ENCODE measurements at places on chromosomes 1 and 21.
A peak's percentile ranks its signal among the peaks of the same experiment; 100 is the strongest.

DNA sequence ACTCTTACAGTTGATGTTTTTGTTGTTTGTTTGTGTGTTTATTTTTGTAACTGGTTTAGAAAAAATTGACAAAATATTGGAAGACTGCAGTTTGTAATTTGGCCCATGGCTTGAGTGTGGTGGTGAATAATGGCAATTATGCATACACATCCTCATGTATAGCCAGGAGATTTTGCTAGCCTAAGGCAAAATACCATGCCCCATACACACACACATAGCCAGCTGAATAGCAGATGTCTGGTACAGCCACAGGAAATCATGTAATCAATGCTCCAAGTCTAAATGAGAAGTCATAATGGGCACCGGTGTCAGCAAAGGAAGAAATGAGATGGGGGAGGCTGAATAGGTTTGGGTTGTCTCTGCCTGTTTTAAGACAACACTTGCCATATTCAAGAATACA, 135.2 kb upstream of the COA6 start:
- no peak for DNase-seq

- peak; percentile 19 for DNase-seq
Observed at GRCh38 chr1:62530516-62531154, 66.7 kb upstream of the ANGPTL3 start.

DNA sequence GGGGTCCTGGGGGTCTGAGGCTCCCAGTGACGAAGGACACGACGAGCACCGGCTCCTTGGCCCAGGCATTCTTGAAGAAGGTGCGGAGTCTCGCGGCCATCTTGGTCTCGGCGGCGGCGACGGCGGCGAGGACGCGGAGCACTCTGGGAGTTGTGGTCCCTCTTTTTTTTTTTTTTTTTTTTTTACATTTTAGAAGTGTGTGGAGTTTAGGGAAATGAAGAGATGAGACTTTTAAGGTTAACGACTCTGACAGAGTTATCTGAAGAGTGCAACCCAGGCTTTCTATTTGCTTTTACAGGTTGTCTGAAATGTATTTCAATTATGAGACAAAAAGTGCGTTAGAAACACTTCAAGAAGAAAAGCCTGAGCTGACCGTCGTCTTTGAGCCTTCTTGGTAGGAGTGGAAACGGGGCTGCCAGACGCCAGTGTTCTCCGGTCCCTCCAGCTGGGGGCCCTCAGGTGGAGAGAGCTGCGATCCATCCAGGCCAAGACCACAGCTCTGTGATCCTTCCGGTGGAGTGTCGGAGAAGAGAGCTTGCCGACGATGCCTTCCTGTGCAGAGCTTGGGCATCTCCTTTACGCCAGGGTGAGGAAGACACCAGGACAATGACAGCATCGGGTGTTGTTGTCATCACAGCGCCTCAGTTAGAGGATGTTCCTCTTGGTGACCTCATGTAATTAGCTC, 9.7 kb downstream of the OR2B11 start:
- DNase-seq: peak; percentile 23

GRCh38 chr1:179709841-179710329, 33.2 kb upstream of the FAM163A start:
- DNase-seq: no peak

GRCh38 chr1:177020851-177021589, 143.5 kb downstream of the ASTN1 start:
- DNase-seq: no peak

- DNase-seq: no peak
Observed at GRCh38 chr1:113118266-113118665, 45.3 kb downstream of the LRIG2 start.

DNA sequence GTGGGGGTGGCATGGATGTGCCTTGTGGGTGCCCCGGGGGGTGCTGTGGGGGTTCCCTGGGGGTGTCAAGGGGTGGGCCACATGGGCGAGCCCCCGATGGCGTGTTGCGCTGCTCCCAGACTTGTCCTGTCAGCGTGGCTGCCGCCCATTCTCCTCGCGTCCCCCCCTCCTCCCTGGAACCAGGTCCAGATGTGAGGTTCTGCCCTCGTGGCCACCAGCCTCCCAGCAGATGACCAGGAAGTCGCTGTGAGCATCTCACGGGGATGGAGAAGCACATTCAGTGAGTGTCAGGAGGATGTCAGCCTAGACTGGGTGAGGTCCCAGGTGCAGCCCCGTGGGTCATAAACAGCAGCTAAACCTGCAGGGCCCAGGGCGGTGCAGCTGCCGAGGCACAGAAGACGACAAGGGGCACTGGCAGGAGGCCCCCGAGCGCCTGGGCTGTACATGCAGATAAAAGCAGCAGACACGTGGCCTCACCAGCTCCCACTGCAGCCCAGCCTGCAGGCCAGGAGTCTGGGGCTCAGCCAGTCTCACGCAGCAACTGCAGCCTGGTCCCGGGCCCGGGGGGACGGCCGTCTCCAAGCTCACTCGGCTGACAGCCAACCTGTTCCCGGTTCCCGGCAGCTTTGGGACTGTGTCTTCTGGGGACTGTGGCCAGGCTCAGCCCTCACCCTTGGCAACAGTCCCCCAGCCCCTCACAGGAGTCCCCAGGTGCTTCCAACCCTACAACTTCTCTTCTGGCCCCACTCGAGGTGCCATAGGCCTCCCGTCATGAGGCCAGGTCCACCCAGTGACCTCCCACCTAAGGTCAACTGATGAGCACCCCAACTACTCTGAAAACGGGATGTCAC, 17.5 kb upstream of the COL6A2 start:
- no peak for DNase-seq

DNA sequence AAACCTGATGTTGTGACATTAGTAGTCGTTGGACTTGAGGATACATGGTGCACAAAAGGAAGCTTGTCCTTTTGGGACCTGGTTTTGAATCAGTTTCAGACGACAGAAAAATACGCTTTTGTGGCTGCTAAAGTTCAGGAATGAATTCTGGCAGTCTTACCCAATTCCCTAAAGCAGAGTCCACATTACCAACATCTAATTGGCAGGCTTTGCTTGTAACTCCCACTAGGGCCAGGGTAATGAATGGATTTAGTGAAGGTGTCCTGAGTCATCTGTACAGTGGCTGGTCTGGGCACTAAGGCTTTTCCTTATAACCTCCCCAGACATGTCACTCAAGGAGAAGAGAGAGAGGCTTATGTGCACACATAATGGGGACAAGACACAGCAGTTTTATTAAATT, 66.2 kb upstream of the RNPC3 start:
- DNase-seq: no peak

GRCh38 chr1:6367381-6368012, 26.1 kb downstream of the ACOT7 start:
- no peak for DNase-seq

GRCh38 chr1:184533915-184534314, 147.1 kb downstream of the C1orf21 start:
- no peak for DNase-seq

- DNase-seq: peak; percentile 37
Observed at GRCh38 chr21:38806942-38807284, 1.2 kb downstream of the ETS2 start.

DNA sequence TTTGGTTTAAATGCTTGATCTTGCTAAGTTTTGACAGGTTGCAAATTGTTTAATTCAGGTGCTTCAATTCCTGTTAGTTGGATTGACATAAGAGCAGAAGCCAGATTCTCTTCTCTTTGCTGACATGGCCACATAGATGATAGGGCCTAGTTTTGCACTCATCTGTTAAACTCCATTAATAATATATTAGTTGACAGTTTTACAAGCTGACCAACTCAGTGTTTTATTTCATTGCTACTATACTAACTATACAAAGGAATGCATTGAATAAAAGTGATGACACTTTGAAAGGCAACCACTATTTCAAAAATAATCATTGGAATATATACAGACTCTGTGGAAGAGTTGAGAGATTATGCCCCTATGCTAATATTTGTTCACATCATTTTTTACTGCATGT, 255.6 kb upstream of the DPYD start:
- DNase-seq: no peak

- DNase-seq: no peak
Observed at GRCh38 chr1:183461350-183461749, 10.9 kb upstream of the SMG7 start.

DNA sequence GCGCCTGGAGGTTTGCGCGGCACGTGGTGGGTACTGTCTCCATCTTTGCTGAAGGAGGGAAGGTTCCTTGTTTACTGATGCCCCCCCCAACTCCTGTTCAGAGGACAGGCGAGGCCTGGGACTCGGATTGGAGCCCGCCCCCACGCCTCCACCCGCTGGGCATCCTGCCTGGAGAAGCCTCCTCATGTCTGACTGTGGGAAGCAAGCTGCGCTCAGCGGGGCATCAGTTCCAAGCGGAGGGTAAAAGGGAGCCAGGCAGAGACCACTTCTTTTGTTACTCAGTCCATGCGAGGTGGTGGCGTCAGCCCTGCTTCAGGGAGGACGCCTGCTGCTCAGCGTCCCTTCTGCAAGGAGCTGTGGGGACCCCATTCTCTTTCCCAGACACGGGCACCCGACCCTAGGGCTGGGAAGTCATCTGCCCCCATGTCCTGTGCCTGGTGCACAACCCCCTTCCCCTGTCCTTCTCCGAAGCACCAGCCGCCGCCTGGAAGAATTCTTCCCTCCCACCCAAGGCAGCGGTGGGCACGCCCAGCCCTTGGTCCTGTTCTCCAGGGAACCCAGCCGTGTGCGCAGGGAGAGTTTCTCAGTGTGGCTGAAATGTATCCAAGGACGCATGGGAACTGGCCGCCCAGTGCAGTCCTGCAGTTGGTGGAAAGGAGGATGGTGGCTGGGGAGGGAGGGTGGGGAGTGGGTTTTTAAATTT, 414.0 kb downstream of the CAMTA1 start:
- DNase-seq: no peak

DNA sequence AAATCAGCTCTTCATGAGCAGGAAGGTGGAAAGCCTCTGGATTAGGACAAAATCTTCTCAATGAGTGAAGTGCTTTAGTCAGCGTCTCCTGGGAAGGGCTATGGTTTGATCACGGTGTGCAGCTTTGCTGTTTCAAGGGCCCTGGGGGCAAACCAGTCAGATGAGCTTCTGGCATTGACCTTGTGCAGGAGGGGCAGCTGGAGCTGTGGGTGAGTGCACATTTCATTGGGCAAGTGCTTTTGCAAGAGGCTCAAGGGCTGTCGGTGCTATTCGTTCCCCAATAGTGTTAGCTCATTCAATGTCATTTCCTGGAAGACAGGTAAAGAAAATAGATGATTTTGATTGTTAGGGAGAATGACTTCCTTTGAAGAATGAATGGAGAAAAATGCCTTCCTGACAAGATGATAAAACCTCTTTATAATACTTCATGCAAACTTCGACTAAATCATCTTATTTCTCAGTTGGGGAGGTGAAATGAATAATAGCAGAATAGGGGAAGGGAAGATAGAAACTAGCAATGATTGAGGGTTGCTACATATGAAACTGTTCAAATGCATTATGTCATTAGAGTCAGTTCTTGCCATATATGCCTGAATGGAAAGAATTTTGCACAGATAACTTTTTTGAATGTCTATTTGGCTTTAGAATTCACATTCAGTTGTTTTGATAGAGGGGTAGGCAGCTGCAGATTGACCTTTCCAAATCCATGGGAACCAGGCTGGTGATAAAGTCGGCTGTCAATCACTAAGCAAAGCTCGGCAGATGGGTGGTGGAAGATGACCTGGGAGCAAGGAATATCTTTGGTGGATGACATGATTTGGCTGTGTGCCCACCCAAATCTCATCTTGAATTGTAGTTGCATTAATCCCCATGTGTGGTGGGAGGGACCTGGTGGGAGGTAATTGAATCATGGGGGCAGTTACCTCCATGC, 12.9 kb upstream of the DISC1 start:
- no peak for DNase-seq

DNA sequence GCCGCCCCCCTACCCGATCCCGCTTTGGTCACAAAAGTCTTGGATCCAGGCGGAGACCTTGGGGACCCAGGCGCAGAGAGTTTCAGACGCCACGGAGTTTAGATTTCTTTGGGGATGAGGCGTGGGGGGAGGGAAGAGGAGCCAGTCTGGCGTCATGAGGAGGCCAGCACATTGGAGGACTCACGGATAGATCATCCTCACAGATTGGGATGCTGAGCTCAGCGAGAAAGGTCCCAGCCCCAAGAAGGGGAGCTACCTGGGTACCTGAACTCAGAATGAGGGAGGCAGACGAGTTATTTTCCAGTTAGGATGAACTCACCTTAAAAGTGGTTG, 393 bp downstream of the ELAPOR1 start:
- DNase-seq: no peak

- DNase-seq: peak; percentile 15
Observed at GRCh38 chr1:245441689-245442088, 286.9 kb downstream of the KIF26B start.

- DNase-seq: no peak
Observed at GRCh38 chr21:34261841-34262468, 101.9 kb upstream of the KCNE2 start.

GRCh38 chr1:201170533-201171062, 16.3 kb upstream of the TMEM9 start:
- DNase-seq: peak; percentile 84

- DNase-seq: no peak
Observed at GRCh38 chr1:112702067-112702395, 4.9 kb downstream of the RHOC start.

DNA sequence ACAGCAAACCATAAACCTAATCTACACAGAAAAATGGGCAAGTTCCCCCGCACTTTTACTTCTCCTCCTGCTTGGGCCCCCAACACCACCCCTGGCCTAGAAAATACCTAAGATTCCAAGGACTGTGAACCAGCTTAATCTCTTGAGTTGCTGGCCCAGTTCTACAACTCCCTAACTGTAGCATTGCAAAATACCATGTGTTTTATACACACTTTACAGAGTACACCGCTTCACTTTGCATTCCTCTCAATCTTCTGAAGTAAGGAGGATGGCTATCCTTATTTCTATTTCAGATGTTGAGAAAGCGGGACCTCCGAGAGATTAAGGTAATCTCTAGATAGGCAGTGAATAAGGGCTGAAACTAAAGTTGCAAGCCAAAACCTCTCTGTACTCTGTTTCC, 408.3 kb upstream of the NR5A2 start:
- DNase-seq: no peak

DNA sequence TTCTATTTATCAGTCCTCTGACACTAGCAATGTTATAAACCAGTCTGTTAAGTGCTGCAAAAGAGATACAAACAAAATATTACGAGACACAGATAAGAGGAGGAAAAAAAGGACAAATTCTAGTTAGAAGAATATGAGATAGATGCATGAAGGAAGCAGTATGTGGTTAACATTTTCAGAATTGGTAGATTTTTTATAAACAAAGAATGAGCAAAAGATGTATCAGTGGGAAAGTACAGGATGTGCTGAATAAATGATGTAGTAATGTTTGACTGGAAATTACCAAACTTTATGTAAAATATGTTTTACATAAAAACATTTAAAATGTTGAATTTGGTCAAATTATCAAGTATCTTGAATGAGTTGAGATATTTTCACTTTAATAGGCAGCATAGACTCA, 574.2 kb downstream of the NUF2 start:
- DNase-seq: no peak
